ENCODE measurements at places on chromosomes 4 and X.

DNA sequence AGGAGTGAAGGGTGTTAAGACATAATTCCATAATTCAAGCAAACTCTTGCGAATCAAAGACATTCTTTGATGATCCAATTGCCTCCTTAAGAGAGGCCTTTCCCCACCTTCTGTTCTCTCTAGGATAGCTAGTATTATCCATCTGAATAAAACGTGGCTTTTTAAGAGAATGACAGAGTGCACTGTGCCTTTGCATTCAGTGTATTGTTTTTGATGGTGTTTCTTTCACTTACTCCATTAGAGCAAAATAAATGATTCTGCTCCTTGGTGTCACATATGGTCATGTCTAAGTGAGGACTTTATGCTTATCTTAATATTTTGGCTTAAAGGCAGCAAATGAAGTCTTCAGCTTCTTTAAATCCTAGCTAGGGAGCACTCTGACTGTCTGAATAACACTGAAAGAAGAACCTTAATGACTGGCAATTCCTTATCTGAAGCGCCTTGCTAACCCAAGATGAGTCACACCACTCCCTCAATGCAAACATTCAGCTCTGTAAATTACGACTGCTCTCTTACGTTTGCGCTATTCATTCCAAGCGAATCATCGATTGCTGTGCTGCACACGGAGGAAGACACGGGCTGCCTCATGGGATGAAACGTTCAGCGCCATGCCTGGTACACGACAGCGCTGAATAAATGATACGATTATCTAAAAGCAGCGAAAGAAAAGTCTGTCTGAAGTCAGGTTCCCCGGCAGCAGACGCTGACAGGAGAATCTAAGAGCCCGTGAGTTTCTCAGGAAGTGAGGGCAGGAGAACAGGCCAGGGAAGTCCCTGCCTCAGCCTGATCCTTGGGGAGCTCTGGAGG, 35.1 kb upstream of the GEMIN8 start:
- no peak for DNase-seq

GRCh38 chrX:3244955-3245354, 101.5 kb downstream of the MXRA5 start:
- no peak for DNase-seq

GRCh38 chr4:151934766-151935165, 174.0 kb upstream of the GATB start:
- DNase-seq, result no peak

GRCh38 chrX:77918568-77918967, 8.1 kb downstream of the ATP7A start:
- DNase-seq, result no peak

GRCh38 chr4:17557880-17558279, 19.1 kb upstream of the LAP3 start:
- DNase-seq, result no peak

DNA sequence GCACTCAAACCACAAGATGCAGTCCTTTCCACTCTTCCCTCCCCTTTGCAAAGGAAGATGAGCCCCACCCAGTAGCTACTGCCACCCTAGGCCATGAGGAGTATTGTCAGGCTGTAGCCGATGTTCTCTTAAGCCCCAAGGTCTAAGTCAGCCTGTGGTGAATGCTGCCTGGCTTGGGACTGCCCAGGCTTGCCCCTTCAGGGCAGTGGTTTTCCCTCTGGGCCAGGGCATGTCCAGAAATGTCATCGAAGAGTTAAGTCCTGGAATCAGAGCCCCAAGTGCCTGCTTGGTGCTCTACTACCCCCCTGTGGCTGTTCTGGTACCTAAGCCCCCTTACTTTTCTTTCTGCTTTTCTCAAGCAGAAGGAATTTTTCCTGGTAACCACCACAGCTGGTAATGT, 11.8 kb upstream of the PGK1 start:
- DNase-seq, result peak; percentile 50

DNA sequence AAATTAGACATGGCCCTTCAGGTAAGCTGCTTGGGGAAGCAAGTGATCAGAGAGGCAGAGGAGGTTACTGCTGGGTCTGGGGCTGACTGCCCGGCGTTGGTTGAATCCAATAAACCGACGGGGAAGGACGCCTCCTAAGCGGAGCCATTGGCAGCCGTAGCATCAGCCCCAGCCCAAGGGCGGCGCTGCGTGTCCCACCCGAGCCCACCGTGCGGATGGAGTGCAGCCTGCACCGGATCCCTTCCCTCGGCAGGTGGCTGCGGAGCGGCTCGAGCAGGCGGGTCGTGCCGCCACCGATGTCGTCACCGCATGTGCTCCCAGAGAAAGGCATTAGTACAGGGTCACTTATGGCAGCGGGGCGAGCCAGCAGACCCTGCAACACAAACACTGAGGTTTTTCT, 82.1 kb downstream of the ALPK1 start:
- DNase-seq, result no peak

DNA sequence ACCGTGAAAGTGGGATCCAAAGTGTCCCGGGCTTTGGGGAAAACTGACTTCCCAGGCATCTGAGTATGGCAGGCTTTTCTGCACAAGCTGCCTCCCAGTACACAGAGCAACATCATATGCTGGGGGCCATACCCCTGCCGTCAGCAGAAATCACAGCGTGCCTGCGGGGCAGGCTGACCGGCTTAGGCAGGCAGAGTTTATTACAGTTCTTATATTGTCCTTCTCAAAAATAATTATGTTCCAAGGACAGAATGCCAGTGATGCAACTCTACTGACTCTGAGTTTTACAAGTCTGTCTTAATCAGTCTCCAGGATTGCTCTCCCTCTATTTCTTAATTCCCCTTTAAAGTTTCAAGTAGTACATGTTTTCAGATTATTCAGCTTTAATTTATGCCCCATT, 37.0 kb downstream of the IL21 start:
- no peak for DNase-seq

- DNase-seq, result no peak
These were observed 24.3 kb downstream of the PLK4 start for GRCh38 chr4:127905029-127905428.

GRCh38 chr4:118683513-118683912, 1.7 kb upstream of the METTL14 start:
- no peak for DNase-seq

GRCh38 chr4:145552181-145552822, 66.9 kb upstream of the MMAA start:
- no peak for DNase-seq
